Cardiac fibroblast (primary cell): ENCODE measurements at places on chromosomes 1 and 21.
A peak's percentile ranks its signal among the peaks of the same experiment; 100 is the strongest.

- DNase-seq, result no peak
Observed at GRCh38 chr21:45414396-45415187, 9.6 kb downstream of the COL18A1 start.

DNA sequence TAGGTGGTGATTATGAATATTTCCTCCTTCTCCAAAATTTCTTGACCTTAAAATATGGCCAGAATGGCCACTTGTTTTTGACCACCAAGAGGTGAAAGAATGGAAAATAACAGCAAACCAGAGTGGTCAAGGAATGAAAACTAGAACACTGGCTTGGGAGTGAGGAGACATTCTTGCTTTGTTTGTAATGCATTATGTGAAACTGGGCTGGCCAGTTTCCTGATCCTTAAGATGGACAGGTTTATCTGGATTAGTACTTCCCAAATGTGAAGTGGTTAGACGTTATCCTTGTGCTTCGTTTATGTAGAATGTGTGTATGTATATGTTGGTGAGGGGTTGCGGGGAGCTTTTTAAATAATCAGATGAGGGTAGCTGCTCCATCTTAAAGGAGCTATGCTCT, 12.8 kb downstream of the PLA2G4A start:
- DNase-seq, result peak; percentile 29

DNA sequence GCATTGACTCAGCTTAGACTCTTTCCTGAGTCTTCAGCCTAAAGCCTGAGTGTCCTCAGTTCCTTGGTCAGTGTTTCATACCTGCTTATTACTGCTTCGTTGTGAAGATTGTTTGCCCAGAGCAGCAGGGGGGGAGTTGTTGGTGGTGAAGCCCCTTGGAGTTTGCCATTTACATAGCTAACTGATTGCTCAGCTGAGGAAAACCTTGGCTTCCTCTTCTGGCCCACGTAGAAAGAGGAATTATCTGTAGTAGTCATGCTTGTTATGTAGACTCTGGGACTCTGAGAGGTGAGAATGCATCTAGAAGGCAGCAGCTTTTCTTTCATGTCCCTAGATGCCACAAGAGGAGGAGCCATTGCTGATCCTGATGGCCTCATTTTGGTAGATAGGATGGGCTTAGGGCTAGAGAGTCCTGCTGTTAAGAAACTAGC, 125.9 kb downstream of the MAST2 start:
- peak; percentile 82 for DNase-seq

DNA sequence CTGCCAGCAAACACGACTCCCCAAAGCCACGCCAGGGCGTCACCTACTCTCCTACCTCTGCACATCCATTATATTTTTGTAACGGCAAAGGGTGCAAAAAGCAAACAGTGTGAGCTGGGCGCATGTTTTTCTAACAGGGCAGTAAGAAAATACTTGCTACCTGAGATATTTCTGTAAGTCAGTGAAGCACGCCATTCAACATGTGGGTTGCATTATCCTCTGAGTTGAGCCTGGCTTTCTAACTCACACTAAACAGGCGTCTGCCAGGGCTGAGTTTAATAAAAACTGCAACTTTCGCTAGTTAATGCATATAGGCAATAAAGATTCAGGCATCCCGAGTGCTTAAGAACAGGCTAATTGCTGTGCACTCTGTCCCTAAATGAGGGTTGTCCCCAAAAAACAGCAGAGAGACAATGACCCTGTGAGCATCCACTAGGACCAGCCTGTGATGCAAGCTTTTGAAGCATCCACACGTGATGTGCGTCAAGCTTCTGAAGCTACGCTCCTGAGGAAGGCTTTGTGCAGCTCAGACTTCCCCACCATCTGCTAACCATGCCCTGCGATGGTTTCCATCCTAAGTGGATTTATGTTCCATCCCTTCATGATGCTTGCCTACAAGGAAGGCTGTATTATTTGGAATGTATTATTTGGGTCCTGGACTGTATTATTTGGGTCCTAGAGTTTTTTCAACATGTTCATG, 70.0 kb upstream of the SIM2 start:
- no peak for DNase-seq

GRCh38 chr21:38175306-38175705, 81.5 kb upstream of the KCNJ15 start:
- peak; percentile 80 for DNase-seq

GRCh38 chr1:93000751-93001175, 39.5 kb upstream of the DIPK1A start:
- DNase-seq, result peak; percentile 54

GRCh38 chr1:25117233-25117823, 115.0 kb downstream of the SYF2 start:
- DNase-seq, result no peak

DNA sequence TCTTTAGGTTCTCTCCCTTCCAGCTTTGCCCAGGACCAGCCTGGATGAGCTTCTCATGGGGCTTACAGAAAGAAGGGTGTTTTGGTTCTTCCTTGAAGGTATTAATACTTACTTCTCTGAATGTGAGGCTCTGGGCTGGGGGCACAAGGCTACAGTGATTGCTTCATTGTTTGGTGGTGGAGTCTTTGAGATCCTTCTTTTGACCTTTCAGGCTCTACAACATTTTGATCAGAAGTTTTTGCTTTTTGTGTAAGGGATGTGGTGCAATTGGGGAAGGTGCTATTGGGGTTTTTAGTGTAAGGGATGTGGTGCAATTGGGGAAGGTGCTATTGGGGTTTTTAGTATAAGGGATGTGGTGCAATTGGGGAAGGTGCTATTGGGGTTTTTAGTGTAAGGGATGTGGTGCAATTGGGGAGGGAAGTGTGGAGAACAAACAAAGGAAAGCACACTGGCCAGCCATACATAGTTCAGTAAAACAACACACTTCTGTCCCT, 103.6 kb upstream of the IVNS1ABP start:
- no peak for DNase-seq

- DNase-seq, result no peak
Observed at GRCh38 chr1:193077991-193078390, 18.6 kb downstream of the RO60 start.

DNA sequence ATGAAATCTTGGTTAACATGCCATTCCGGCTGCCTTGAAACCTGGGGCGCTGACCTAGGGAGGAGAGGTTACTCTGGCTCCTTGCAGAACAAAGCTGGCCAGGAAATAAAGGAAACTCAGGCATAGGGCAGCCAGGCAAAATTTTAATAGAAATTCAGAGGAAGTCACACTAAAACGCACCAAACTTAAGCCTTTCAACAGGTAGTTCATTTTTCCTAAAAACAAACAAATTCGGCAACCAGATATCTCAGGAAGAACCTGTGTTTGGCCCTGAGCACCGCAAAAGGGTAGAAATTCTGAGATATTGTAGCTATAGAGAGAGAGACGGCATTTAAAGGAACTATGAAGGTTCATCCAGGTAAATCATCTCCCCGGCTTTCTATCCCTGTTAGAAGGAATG, 13.1 kb downstream of the LYST start:
- DNase-seq, result no peak

GRCh38 chr1:44696101-44696500, 21.6 kb downstream of the ARMH1 start:
- DNase-seq, result no peak

DNA sequence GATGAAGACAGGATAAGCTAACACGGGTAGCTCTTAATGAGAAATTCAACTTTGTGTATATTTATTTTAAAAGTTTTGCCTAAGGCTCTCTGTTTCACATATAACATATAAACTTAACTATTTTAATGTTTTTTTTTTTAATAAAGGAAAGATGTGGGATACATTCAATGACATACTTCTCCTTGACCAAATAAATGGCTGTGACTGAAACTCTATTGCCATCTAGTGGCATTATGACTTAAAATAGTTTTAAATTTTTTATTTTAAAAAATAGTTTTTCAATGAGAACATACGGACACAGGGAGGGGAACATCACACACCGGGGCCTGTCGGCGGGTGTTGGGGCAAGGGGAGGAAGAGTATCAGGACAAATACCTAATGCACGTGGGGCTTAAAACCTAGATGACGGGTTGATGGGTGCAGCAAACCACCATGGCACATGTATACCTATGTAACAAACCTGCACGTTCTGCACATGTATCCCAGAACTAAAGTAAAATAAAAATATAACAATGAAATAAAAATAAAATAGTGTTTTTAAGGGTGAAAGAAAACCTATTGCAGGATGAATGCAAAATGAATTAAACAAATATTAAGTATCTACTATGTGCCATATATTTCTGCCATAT, 83.4 kb downstream of the LYST start:
- peak; percentile 79 for DNase-seq

- DNase-seq, result no peak
Observed at GRCh38 chr1:82783044-82783443, 982.3 kb downstream of the ADGRL2 start.

- no peak for DNase-seq
Observed at GRCh38 chr1:24077278-24077978, 34.5 kb downstream of the MYOM3 start.

DNA sequence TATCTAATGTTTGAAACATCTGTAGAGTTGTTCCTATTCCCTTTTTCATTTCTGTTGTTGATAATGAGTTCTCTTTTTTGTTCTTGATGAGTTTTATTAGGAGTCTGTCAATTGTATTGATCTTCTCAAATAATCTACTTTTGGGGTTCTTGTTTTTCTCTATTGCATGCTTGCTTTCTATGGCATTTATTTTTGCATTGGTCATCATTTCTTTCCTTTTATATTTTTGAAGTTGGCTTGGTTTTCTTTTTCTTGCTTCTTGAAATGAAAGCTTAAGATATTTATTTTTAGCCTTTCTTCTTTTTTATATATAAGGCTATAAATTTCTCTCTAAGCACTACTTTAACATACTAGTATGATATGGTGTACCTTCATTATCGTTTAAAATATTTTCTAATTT, 381.8 kb downstream of the NPHP4 start:
- DNase-seq, result no peak

DNA sequence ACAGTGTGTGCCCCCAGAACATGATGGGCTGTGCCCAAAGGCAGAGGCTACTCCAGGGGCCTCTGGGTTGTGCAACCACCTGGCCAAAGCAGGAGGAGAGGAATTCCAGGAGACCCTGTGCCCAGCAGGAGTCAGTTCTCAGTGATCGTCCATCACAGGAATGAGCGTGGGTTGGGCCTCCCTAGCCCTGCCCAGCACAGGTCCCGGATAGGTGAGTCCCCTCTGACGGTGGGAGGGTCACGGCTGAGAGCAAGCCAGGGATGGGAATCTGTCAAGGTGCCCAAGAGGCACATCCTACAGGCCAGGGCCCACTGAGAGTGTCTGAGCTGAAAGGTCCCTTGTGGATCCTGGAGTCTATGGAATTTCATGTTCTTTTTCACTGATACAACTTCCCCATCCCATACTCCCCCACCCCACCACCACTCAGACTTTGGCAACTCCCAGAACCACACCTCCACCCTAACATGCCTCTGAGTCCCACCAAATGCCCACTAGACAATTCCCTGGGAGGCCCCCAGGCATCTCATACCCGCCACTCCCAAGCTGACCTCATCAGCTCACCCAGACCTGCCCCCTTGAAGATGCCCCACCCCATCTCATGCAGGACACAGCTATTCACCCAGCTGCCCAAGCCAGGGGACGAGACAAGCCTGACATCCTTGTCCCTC, 3.1 kb downstream of the GJB4 start:
- no peak for DNase-seq

DNA sequence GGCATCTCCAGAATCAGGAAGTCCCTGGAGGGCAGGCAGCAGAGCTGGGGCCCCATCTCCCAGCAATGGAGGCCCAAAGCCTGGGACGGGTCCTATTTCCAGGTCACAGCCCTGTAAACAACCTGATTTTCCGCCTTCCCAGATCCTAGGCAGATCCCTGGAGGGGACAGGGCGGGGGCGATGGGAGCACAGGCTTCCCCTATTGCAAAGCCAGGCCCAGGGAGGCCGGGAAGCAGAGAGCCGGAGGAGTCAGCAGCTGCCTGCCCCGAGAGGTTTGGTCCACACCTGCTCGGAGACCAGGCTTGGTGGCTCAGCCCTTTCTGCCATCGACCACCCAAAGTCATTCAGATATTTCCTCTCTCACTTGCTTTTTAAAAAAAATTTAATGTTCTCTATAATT, 29.2 kb downstream of the CASZ1 start:
- no peak for DNase-seq

DNA sequence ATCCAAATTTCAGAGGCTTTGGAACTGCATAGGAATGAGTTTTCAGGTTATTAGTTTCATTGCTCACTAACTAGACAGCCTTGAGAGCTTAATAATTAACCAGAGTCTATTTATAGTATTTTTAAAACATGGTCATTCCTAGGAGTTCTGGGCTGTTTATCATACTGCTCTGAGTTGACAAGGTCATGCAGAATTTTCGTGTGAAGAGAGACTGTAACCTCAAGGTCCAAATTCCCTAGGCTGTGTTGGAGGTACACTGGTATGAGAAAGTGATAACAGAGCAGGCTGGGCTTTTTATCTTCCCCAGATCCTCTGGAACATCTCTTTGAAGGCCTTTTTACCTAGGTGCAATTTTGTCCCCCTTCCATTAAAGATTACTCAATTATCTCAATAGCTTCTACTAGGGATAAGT, 736.3 kb downstream of the LTN1 start:
- DNase-seq, result peak; percentile 32

- no peak for DNase-seq
Observed at GRCh38 chr21:34874684-34875513, 174.2 kb downstream of the RUNX1 start.

DNA sequence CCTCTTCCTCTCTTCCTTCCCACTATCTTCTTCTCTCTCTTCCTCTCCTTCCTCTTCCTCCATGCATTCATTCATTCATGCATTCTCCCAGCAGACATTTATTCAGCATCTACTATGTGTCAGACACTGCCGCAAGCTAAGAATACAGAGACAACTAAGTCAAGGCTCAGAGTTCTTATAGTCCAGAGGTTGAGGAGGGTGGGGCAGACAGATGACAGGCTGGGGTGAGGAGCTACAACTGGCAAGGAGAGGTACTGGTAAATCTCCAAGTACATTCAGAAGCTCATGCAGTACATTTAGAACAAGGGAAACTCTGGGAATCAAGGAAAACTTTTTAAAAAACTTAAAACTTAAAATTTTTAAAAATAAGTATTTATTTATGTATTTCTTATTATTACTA, 56.4 kb upstream of the FMOD start:
- DNase-seq, result no peak

GRCh38 chr1:183761871-183762270, 43.0 kb upstream of the RGL1 start:
- DNase-seq, result peak; percentile 58
